ENCODE measurements at places on chromosomes 16 and 17. TPM values are rescaled to one million over a fixed set of nuclear protein-coding genes. Genes with fewer than 3 reads are reported as not detected.
A peak's percentile ranks its signal among the peaks of the same experiment; 100 is the strongest.

DNA sequence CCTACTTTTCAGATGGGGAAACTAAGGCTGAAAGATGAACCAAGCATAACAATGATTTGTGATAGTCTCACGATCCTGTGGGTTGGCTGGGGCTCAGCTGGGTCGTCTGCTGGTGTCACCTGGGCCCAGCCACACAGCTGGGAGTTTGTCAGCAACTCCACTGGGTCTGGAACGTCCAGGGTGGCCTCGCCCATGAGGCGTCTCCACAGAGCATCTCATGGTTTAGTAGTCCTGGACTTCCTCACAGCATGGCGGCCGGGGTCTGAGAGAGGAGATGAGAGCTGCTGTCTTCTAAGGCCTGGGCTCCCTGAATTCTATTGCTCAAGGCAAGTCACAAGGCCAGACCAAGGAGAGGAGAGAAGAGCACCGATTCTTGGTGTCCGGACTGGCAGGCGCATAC, 24.1 kb upstream of the WFDC1 start:
- no peak for DNase-seq

GRCh38 chr16:31265329-31266245, 5.8 kb downstream of the ITGAM start:
- no peak for DNase-seq

DNA sequence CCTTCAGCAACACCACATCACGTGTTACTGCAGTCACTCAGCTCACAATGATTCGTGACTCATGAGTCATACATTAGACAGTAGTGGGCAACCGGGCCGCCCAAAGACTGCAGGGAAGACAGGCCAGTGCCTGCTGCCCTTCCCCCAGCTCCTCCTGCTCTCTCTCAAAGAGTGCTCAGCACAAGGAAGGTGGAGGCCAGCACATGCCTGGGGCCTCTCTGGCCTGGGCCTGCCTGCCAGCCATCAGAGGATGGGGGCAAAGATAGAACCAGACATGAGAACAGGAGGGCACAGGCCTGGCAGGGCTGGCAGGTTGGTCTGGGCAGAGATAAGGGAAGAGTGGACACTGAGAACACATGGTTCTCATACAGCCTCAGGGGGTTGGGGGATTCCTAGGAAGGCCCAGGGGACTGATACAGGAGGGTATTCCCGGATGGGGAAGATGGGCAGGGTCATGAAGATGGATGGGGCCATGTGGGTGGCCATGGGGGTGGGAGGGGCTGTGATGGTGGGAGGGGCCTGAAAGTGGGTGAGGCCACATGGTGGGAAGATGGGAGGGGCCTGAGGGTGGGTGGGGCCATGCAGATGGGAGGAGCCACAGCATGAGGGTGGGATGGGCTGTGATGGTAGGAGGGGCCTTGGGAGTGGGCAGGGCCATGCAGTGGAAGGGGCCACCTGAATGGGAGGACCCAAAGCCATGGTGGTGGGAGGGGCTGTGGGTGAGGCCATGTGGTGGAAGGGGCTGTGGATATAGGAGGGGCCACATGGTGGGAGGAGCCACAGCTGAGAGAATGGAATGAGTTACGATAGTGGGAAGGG, 29.0 kb downstream of the KATNB1 start:
- DNase-seq = peak; percentile 88

DNA sequence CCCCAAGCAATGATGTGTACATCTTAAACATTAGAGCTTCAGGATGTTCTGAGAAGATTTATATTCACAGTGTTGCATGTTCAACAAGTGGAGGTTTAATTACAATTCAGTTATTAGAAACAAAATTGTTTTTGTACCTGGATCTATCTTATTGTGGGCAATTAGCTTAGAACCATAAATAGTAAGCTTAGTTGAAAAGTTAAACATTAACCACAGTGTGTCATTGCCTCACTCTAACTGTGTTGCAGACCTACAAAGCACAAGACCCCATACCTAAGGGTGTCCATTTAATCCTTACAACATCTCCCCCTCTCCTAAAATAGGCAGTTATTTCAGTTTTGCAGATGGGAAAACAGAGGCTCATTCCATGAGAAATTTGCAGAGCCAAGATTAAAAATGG, 632.0 kb upstream of the SOX9 start:
- no peak for DNase-seq

DNA sequence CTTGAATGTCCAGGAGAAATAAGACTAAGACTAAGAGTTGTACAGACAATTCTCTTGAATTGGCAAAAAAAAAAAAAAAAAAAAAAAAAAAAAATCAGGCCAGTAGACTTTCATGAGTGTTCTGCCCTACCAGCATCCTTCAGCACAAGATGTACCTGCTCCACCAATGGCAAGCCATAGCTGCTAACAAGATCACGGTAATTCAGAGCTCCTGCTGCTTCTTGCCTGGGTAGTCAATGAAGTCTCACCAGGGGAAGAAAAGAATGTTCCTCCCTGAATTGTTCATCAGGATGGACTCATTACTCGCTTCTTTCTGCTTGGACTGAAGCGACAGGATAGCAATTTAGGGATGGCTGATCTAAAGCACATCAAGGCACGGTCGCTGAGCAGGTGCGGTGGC, 31.1 kb upstream of the APOH start:
- DNase-seq = no peak

DNA sequence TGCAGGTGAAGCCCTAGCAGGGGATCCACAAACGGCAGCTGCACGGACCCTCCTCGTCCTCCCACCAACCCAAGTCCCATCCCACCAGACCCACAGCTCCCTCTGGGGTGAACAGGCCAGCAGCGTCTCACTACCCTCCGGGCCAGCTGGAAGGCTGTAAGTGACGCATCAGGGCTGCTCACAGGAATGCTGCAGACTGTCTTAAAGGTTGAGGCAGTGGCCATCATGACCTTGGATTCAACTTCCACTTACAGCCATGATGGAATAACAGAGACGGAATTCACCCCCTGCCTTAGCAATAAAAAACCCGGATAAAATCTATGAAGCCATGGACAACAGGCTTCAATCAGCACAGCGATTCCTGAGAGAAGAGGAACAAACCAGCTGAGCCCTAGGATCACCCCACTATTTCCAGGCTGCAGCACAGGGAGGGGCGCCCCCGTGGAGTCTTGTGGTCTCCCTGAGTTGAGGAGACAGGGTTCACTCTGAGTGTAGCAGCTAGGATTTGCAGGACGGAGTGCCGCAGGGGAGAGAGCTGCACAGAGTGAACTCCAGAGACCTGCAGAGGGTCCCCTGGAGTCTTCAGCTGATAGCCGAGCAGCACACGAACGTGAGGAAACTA, 10.5 kb downstream of the FAM83G start:
- DNase-seq = no peak

CDH13 gene
- 3.5 TPM for total RNA-seq

ANTKMT gene
- total RNA-seq = 39.7 TPM

EFCAB5 gene
- 0.43 TPM for total RNA-seq

KRTAP1-5 gene
- total RNA-seq = not detected

KRT38 gene
- not detected for total RNA-seq

VEZF1 gene
- total RNA-seq = 54.9 TPM
